ENCODE measurements at places on chromosomes 5 and 9.

DNA sequence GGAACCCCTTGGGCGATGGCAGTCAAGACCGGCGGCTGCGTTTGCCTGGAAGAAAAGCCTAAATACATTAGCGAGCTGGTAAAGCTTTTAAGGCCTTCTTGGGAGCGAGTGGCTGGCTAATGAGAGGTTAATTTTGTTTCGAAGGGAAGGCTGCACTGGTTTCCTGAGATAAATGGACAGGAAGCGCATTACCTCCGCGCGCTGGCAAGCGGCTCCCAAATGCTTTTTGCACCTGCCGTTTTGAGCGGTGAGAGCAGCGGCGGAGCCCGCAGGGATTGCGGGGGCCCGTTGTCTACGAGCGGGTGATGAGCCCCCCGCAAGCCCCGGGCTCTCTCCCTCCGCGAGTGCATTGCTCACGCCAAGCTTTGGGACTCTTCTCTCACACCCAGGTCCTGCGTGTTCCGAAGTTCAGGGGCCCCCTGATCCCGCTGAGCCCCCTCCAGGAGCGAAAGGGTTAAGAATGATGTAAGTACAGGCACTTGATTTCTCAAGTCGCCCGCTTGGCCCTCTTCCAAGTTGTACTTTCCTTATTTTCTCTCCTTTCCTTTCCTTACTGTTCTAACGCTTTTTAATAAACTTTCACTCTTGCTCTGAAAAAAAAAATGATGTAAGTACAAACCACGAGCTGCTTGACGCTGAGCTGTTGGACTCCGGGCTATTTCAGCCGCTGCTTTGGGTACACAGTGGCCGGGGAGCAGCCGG lies 3.1 kb upstream of the RGMB start:
- DNase-seq = no peak

GRCh38 chr5:57887851-57888621 lies 405.4 kb upstream of the ACTBL2 start:
- peak; percentile 27 for DNase-seq

DNA sequence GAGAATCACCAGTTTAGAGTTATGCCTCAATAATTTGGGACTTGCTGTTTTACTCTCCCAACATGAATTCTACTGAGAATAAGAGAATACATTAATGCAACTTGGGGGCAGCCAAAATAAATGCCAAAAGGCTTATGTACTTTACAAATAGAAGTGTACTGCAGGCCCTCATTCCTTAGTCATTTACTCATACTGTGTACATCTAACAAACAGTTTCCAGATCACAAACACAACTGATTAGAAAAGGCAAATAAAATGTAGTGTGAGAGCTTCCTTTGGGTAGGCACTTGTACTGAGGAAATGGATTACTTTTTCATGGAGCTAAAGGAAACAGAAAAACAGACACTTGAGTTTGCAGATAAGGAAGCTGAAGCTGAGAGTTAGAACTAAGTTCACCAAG lies 12.6 kb downstream of the ANKDD1B start:
- DNase-seq = no peak

DNA sequence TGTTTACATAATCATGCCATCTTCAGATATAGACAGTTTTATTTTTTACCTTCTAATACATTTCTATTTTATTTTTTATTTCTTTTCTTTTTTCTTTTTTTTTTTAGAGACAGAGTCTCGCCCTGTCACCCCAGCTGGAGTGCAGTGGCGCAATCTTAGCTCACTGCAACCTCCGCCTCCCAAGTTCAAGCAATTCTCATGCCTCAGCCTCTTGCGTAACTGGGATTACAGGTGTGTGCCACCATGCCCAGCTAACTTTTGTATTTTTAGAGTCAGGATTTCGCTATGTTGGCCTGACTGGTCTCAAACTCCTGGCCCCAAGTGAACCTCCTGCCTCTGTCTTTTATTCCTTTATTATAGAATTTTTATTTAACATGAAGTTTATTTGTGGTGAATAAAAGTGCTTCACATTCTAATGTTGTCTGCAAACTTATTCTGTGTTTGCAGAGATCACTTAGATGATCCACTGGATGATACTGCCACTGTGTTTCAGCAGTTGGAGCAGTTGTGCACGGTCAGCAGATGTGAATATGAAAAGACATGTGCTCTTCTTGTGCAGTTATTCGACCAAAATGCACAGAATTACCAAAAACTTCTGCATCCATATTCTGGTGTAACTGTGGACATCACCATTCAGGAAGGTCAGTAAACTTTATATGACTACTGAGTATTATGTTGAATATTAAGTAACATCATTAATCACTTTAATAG lies 62.2 kb downstream of the RANBP17 start:
- no peak for DNase-seq

GRCh38 chr5:131384616-131385214 lies 120.9 kb downstream of the CDC42SE2 start:
- DNase-seq = no peak

GRCh38 chr5:17150531-17150930 lies 66.9 kb upstream of the BASP1 start:
- DNase-seq = no peak

DNA sequence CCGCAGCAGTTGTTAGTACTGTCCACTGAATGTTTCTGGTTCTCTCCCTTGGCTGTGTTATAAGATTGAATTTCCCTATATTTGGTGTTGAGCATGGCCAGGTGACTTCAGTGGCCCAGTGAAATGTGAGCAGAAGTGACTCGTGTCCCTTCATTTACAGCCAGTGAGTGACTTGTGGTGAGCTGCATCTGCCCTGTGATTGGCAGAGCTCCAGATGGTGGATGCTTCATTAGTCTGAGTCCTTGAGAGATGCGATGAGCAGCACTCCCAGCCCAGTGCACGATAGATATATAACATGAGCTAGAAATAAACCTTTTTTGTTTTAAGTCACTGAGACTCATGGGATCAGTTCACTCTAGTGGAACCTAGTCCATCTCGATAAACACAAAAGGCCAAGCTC lies 19.3 kb downstream of the PCSK5 start:
- no peak for DNase-seq

DNA sequence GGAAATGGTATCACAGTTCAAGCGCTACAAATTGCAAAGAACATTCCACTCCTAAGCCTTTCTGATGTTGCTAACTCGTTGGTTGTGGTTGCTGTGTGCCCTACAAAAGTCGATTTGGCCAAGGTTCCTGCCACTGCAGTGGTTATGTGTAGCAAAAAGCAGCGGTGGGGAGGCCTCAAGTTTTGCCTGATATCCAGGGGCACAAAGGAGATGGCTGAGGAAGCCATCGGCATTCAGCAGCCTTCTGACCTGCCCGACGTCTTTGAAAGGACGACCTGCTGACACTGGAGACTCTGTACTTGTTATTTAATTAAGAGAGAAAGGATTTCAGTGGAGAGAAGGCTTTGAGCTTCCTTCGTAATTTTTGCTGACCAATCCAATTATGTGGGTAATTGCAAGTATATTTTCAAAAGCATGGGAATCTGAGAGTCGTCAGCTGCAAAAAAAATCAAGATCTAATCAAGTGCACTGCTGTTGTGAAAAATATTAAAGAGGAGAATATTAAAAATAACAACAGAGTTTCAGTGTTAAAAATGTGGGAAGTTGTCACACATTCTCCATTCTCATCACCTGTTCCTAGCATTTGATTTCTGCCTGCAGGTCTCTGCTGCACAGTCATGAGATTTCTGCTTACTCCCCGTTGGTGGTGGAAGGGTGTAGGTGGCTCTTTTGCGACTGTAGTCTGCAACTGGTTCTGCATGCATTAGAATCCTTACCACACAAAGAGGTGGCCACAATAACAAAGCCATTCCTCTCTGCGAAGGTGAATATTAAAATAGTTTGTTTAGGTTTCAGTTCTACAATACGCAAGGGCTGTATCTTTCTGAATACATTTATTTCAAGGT lies 319.2 kb downstream of the IRX2 start:
- DNase-seq = no peak

- DNase-seq = no peak
Measured at GRCh38 chr5:34666392-34667080, 10.4 kb downstream of the RAI14 start.

- no peak for DNase-seq
Measured at GRCh38 chr5:156354571-156354970, 27.6 kb downstream of the SGCD start.

DNA sequence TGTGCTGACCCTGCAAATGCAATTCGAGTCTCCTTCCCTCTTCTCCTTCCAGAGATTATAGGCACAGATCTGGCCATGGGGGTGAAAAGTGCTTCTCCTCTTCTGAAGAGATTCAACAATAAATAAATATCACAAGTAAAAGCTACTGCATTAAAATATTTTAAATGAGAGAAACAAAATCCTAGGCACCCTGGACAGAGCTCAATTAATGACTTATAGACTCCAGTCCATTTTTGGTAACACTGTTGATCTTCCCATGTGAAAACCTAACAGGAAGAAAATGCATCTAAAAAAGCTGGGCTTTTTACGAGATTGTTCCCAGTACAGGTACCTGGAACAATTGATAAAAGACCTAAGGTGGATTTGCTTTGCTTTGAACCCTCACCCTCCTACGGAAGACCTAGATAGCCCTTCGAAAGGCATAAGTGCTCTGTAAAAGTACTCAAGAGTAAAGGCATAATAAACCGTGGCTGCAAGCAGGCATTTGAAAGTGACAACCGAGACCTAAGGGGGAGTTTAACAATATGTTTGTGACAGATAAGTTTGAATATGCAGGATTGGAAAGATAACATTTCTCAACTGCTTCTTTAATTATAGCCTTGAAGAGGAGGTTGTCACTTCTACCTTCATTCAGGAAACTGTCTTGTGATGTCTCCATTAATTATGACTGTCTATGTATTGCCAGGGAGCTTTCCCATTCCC lies 29.4 kb upstream of the MED10 start:
- no peak for DNase-seq

GRCh38 chr9:128062279-128062678 lies 4.8 kb downstream of the NAIF1 start:
- no peak for DNase-seq

DNA sequence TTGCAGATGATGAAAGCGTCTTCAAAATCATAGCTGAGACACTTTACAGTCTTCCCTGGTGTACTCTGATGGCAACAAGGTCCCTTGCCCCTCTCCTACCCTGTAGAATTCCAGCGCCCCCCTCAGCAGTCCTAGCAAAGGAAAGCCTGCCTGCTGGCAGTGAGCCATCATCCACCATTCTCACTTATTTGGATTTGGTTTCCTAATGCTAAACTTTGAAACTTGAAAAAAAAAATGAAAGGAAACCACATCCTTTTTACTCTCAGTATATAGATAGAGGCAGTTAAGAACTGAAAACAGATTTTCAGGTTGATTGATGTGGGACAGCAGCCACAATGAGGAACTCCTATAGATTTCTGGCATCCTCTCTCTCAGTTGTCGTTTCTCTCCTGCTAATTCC lies at the start of gene GZMA:
TSS of gene GZMA (plus strand) at position 299 of the 400 bp plus-strand sequence. CDS start at position 336, 37 bp downstream.
- no peak for DNase-seq
